ENCODE measurements at places on chromosomes 3 and 15.

- DNase-seq = no peak
These were observed 269.3 kb downstream of the ARPP21 start for GRCh38 chr3:35908366-35909232.

- DNase-seq = no peak
These were observed 61.0 kb downstream of the ABTB1 start for GRCh38 chr3:127733781-127734180.

- no peak for DNase-seq
These were observed 244.7 kb upstream of the TBL1XR1 start for GRCh38 chr3:177441813-177442646.

- DNase-seq = no peak
These were observed 311.7 kb upstream of the SEMA6D start for GRCh38 chr15:47405365-47406162.

GRCh38 chr3:113194823-113195401 is 16.4 kb upstream of the BOC start:
- no peak for DNase-seq

DNA sequence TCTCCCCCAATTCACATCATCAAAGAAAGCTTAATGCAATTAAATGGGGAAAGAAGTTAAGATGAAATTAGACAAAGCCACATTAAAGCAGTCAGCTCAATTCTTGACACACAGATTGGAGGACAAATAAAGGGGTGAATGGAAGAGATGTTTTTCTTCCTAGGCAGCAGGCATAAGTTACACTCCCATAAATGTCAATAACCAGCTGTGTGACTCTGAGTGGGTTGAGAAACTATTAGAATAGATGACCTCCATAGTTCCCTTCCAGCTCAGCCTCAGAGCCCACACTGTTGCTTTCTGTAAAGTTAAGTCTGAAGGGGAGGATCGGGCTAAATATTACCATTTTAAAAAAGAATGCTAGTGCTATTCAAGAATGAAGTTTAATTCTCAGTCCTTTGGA is 71.0 kb downstream of the THBS1 start:
- DNase-seq = no peak
